ENCODE measurements at places on chromosomes 7 and 10.
A peak's percentile ranks its signal among the peaks of the same experiment; 100 is the strongest.

GRCh38 chr7:4143511-4144171, 538.5 kb upstream of the FOXK1 start:
- no peak for DNase-seq

DNA sequence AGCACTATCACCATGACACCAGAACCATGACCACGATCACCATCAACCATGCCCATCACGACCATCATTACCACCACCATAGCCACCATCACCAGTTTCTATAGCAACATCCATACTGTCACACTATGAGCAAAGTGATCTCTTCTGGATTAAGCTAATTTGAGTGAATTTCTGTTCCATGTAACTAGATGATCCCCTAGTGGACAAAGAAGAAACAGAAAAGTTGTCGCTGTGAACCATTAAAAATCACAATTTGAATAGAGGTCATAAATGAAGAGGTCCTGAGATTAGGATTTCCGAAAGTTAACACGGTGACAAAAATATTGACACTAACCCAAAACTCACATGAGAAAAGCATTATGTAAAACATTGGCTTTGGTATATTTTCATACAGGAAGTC, 77.6 kb downstream of the CLRN3 start:
- DNase-seq, result no peak

- DNase-seq, result no peak
Observed at GRCh38 chr7:107890493-107890961, 456 bp upstream of the DLD start.

GRCh38 chr10:1293636-1294435, 237.7 kb downstream of the WDR37 start:
- no peak for DNase-seq

- DNase-seq, result no peak
Observed at GRCh38 chr7:11950281-11950680, 118.3 kb upstream of the THSD7A start.

- no peak for DNase-seq
Observed at GRCh38 chr7:157501581-157501980, 164.8 kb downstream of the DNAJB6 start.

- no peak for DNase-seq
Observed at GRCh38 chr10:52198540-52198939, 115.5 kb upstream of the DKK1 start.

GRCh38 chr10:43036481-43037428, 40.1 kb upstream of the RET start:
- no peak for DNase-seq

DNA sequence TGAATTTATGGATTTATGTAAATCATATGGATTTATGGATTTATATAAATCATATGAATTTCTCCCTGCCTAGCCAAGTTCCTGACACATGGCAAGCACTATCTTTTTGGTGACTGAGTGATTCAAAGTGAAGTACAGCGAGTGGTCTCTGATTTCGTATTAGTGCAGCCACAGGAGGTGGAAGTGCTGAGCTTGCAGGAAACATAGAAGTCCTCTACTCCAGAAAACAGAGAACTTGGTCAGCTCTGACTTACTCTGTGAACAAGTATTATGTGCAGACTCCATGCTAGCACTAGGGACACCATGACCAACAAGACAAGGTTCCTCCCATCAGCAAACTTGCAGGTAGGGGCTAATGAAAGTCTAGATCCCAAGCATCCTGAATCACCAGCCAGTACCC, 28.5 kb downstream of the CYP3A5 start:
- DNase-seq, result no peak

DNA sequence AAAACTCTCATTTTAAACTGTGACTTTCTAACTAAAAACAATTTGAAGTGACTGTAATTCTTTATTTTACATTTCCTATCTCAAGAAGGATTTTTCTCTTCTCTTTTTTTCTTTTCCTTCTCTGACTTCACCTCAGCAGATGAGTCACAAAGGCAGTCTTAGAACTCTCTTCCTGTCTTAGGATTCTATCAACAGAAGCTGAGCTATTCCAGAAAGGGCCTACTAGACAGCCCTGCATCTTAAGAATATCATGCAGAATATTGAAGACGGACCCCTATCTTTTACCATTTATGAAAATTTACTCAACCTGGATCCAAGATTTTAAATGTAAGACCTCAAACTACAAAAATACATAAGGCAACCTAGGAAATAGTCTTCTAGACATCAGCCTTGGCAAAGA, 365.7 kb upstream of the SEMA3C start:
- DNase-seq, result no peak

DNA sequence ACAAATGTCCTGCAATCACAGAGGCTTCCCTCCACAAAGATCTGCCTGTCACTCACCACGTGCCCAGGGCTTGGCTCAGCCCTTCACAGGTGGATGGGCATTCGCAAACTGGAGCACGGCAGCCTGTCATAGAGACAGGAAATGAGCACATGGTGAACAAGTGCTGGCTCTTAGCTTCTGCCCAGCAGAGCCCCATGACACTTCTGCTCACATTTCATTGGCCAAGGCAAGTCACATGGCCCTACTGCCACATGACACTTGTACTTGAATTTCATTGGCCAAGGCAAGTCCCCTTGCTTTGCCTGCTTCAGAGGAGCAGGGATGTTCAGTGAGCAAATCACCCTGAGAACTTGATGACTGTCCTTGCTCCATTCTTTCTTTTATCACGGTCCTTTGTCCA, 110.8 kb upstream of the PPP2R2D start:
- DNase-seq, result no peak

DNA sequence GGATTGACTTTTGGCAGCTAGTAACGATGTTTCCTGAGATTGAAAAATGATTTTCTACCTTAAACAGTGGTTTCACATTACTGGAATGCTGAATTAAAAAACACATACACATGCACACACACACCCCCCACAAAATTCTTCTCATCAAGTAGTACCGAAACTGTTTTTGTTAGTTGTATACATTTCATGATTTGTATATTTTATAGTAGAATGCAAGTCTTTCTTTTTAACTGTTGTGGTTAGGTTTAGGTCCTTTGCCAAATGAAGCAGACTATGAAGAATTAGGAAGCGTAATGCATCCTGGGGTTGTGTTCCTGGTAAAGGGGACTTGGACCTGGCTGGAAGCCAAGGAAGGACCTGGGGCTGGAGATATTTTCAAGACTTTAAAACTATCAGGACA, 505.8 kb downstream of the SUGCT start:
- DNase-seq, result no peak

DNA sequence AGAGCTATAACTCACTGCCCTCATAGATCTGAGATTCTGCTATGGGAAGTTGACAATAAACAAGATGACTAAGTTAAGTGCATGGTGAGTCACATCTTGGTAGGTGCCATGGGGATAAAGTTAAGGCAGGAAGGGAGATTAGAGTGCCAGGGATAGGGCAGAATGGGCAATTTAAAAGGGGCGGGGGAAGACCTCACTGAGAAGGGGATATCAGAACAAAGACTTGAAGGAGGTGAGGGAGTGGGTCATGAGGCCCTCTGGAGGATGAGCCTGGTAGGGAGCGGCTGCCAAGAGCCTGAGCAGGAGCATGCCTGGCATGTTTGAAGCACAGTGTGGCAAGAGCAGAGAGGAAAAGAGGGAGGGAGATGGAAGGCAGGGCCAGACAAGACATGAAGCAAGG, 34.8 kb upstream of the INMT start:
- no peak for DNase-seq

DNA sequence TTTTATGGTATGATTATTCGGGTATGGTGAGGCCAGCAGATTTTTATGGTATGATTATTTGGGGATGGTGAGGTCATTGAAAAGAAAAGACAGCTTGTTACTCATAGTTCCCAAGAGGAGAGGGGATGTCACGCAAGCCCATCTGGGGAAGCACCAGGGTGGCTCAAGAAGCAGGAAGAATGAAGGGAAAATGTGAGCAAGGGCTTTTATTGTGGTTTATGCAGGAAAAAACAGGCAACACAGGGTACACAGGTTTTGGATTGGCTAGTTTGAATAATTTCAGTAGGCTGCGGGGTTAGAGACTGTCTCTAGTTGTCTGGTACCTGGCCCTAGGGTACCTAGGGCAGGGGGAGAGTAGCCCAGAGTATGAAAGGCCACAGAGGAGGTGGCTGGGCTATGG, 26.8 kb upstream of the DGKI start:
- DNase-seq, result no peak

DNA sequence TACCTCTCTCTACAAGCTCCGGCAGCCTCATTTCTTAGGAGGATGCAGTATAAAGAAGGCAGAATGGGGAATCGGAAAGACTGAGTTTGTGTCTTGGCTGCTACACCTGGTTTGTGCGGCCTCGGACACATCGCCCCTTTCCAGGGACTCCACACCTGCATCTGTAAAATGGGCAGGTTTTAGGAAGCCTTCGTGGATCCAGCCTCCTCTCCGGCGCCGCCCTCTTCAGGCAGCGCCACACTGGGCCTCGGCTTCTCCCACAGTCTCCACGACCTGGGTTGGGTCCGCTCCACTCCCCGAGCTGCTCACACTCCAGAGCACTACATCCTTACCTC, 341 bp downstream of the GOT1 start:
- no peak for DNase-seq

DNA sequence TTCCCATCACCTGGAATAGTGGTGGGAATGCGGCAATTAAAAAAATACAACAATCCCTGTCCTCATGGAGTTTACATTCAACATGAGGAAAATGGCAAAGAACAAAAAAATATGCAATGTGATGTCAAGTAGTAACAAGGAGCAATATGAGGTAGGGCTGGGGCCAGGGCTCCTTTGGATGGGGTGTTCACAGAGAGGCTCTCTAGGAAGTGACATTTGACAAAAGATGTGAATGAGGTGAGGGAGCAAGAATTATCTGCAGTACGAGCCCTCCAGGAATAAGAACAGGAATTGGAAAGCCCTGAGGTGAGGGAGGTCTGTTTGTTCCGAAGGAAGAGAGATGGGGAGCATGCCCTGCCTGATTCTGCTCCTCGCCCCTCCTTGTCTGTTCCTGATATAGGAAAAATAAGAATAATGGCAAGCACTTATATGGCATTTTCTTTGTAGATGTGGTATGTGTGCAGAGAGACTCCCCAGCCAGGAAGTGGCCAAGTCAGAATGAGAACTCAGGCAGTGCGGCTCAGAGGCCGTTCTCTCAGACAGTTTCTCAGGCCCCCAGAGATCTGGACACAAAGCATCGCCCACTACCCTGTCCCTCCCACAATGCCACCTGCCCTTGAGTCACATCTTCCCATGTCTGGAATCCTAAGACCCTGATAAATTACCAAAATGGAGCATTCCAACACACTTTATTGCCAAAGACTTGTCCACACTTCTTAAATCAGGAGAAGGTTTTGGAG, 105.6 kb downstream of the APBB1IP start:
- DNase-seq, result no peak

DNA sequence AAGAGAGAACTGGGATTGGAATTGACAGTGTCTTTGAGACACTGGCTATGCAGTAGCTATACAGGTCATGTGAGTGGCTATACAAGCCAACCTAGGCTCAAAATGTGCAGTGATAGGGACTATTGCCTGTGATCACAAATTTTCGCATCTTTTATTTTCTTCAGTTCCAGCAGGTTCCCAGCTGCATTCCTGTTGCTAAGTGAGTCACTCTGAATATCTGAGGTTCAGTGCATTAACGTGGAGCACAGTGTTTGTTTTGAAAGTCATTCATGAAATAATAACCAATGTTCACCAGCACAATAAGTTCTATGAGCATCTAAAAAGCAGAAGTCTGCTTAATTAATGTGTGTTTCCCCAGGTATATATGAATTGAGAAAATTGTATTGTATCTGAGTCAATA, 1236.0 kb upstream of the CELF2 start:
- no peak for DNase-seq

DNA sequence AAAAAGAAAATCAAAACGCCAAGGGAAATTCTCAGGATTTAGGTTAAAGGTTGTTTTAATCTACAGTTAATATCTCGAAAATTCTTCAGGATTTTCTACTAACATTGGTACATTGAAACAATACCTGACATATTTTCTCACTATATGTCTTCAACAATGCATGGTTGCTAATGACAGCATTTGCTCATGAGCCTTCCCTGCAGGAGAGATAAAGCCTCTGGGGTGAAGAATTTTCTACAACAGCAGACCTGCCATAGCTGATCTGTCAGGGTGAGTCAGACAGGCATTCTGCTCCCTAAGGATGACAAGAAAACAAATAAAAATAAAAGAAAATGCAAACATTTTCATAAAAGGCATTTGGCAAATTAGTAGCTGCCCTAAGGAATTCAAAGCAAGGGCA, 11.7 kb upstream of the GPR37 start:
- no peak for DNase-seq

- no peak for DNase-seq
Observed at GRCh38 chr10:11724938-11725776, 17.0 kb upstream of the ECHDC3 start.

- DNase-seq, result no peak
Observed at GRCh38 chr10:113266147-113266546, 286.7 kb upstream of the HABP2 start.

- DNase-seq, result peak; percentile 63
Observed at GRCh38 chr7:601595-602340, 82.1 kb upstream of the PDGFA start.

DNA sequence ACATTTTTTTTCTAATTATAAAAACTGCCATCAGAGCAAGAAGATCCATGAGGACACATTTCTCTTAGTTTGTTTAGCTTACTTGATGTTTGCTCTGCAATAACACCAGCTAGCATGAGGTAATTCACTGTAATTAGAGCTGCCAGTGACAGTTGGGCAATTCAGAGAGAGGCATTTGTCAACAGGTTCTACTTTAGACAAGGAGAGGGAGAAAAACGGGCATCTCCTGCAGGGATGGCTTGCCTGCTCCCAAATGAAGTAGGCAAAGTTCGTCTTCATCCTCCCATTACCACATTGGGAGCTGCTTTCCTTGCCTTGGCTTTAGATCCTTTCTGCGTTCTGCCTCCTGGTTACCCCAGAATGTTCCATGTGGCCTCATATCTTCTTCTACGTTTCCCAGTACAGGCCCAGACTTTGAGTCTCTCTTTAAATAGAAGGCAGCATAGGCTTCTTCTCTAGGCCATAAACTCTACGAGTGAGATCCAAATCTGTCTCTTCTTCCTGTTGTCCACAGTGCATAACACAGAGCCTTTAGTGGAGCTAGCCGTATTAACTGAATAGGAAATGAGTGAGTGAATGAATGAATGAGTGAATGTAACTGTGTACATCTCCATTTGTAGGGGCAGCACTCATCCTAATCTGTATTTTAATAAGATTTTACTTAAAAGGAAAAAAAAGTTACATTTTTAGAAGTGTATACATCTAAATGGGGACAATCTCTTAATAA, 21.2 kb downstream of the ASB15 start:
- no peak for DNase-seq

GRCh38 chr10:96565774-96566173, 21.0 kb downstream of the TM9SF3 start:
- no peak for DNase-seq

DNA sequence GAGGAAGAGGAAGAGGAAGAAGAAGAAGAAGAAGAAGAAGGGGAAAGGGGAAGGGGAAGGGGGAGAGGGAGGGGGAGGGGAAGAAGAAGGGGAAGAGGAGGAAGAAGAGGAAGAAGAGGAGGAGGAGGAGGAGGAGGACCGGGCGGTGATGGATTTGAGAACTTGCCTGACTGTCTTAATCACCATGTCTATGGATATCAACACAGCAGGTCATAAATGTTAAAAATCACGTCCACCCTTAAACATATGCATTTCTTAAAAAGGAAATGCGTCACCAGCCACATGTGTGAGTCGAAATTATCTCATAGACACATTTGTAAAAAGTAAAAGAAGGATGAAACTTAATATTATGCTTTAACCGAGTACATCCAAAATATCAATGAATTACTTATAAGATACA, 42.1 kb upstream of the INSIG1 start:
- DNase-seq, result no peak

All from psoas muscle (tissue), 8 donors.